Spinal cord (tissue), 10 donors: ENCODE measurements at places on chromosomes 12 and 14. TPM values are rescaled to one million over a fixed set of nuclear protein-coding genes. Genes with fewer than 3 reads are reported as not detected.

Gene NFKBIA
- total RNA-seq: 90.7 TPM

Gene HCAR3
- 0.44 TPM for total RNA-seq

Gene SPIC
- not detected for total RNA-seq

Gene SUOX
- total RNA-seq: 46.1 TPM

Gene FAIM2
- 72.6 TPM for total RNA-seq

Gene HOXC6
- total RNA-seq: 6.6 TPM

Gene DPF3
- total RNA-seq: 11.8 TPM
